ENCODE measurements at places on chromosomes 11 and 22.

- no peak for DNase-seq
Observed at GRCh38 chr11:75198278-75198973, 42.1 kb upstream of the TPBGL start.

- no peak for DNase-seq
Observed at GRCh38 chr11:86140334-86140990, 71.6 kb upstream of the PICALM start.

GRCh38 chr11:111676878-111677585 lies 74.8 kb downstream of the SIK2 start:
- DNase-seq, result peak; percentile 11

GRCh38 chr22:40560551-40560950 lies 76.0 kb downstream of the MRTFA start:
- DNase-seq, result peak; percentile 45

DNA sequence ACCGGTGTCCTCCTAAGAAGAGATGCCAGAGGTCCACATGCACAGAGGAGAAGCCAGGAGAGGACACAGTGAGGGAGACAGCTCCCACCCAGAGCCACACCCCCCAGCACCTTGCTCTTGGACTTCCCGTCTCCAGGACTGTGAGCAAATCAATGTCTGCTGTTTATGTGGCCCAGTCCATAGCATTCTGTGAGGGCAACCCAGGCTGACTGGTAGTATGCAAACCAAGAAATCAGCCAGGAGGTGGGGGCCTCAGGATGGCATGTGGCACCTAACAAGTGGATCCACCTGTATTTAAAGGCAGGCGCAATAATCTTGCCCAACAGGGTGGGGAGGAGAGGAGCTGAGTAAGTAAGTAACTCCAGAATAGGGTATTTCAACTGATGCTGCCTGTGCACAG lies 136.4 kb downstream of the BRD1 start:
- no peak for DNase-seq

DNA sequence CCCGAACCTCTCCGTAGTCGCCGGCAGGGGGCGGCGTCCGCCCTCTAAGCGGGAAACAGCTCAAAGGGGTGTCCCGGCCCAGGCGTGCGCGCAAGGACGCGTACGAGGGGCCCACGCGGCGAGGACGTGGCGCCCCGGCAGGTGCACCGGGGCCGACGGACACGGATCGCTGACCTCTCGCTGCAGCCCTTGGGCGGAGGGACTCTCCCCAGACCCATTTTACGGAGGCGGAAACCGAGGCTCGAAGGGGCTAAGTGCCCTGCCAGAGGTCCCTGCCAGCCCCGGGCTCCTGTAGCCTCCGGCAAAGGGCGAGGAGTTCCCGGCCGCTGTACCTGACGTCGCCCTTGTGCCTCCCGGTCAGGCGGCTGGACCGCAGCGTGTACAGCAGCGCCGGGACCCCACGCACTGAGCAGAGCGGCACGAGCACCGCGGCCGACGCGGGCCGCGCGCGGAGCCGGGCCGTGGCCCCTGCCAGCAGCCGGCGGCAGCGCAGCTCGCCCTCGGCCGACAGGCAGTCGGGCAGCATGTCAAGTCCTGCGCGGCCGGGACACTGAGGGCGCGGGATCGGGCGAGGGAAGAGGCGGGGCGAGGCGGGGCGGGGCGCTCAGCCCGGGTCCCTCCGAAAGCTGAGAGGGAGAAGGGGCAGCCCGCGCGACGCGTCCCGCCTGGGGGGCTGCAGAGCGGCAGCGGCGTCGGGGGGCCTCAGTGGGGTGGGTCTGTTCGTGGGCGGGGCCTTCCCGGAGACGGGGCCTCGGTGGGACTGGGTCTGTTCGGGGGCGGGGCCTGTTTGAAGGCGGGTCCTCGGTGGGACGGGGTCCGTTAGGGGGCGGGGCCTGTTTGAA lies at the start of gene NUDT8:
Gene NUDT8 (minus strand): TSS at position 552 of the 842 bp plus-strand sequence. CDS start 26 bp downstream, at position 526.
- DNase-seq, result peak; percentile 54

- DNase-seq, result no peak
Observed at GRCh38 chr11:128841461-128842072, 25.5 kb downstream of the KCNJ1 start.

- peak; percentile 20 for DNase-seq
Observed at GRCh38 chr11:111696556-111696955, 69.6 kb downstream of the PPP2R1B start.

- no peak for DNase-seq
Observed at GRCh38 chr11:122523846-122524805, 131.4 kb upstream of the UBASH3B start.

DNA sequence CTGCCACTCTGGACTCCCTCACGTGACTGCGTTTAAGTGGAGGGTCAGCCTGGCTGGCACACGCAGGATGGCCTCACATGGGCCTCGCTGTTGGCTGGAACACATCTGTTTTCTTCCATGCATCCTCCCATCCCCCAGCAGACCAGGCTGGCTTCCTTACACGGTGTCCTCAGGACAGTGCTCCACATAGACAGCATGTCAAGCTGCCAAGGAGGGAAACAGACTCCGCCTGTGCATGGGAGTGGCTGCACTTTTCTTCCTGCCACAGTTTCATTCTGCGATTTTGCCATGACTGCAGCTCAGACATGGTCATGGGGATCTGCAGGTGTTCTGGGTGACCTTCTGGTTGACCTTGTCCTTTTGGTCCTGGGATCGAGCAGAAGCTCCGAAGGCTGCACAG lies 344.2 kb downstream of the SHANK2 start:
- DNase-seq, result no peak

GRCh38 chr11:12066799-12067508 lies 43.4 kb upstream of the MICAL2 start:
- DNase-seq, result no peak

- DNase-seq, result no peak
Observed at GRCh38 chr11:114623720-114624119, 28.1 kb upstream of the NXPE4 start.

GRCh38 chr11:82906236-82906635 lies 4.7 kb downstream of the DDIAS start:
- no peak for DNase-seq

- no peak for DNase-seq
Observed at GRCh38 chr22:38740754-38741153, 15.0 kb downstream of the SUN2 start.

- DNase-seq, result peak; percentile 55
Observed at GRCh38 chr11:124195189-124195734, 12.1 kb downstream of the OR10D3 start.

DNA sequence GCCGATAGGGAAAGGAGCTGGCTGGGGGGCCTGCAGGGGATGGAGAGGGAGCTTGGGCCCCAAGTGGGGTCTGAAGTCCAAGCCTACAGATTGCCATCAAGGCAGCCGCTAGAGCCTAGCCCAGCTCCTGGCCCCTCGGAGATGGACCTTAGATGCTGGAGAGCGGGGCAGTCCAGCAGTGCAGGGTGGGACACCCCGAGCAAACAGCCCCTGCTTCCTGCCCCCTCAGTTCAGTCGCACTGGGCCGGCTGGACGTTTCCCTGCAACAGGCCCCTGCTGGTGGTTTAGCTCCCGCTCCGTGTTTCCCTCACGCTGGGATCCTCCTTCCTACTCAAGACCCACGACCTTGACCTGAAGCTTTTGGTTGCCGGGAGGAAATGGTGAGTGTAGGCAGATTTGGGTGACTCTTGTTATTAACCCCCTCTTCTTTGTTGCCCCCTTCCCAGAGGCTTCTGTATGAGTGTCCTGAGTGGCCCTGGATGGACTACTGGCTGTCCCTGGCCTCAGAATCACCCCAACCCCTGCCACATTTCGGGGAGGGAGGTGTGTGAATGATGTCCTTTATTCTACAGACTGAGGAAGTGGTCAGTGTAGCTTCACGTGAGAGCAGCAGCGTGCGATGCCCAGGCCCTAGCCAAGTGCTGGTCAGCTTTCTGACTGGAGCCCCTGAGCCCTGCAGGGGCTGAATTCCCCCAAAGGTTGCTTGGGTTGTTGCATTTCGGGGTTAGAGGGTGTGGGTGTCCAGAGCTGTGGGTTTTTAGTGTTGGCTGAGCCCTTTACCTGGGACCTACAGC lies 2.7 kb downstream of the ST3GAL4 start:
- no peak for DNase-seq

GRCh38 chr22:36724836-36725235 lies 21.3 kb upstream of the CACNG2 start:
- no peak for DNase-seq

DNA sequence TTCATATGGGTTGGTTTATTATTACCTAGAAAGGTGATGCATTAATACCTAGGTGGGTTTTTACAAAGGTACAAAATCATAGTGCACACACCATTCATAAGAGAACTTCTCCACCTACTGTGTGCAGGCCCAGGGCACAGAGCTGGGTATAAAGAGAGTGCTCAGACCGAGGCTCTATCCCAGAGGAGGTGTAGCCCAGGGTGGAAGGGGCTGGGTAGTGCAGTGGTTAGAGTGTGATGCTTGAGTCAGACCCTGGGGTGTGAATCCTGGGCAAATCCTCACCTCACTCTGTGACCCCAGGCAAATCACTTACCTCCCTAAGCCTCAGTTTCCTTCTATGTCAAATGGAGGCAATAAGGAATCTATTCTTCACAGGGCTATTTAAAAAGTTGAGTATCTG lies 32.2 kb downstream of the PARVG start:
- DNase-seq, result no peak

DNA sequence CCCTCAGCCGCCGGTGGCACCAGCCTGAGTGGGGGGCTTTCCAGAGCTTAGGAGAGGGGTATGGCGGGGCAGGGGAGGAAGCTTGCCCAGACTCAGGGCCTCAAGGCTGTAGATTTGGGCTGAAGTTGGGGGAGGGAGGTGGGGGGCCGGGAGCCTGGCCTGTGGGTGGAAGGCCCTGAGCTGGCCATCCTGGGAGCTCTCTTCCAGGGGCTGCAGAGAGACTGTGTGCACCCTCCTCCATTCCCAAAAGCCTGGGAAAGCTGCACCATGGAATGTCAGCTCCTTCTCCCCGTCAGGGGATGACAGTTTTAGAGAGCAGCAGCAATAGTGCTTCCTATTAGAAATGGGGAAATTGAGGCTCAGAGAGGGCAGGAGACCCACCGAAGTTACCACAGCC lies 1.0 kb downstream of the SYT12 start:
- DNase-seq, result no peak

- no peak for DNase-seq
Observed at GRCh38 chr11:39780131-39780530, 1679.3 kb downstream of the LRRC4C start.

GRCh38 chr11:35088226-35088625 lies 50.7 kb upstream of the CD44 start:
- no peak for DNase-seq

- no peak for DNase-seq
Observed at GRCh38 chr11:102399189-102399588, 52.2 kb downstream of the BIRC2 start.

DNA sequence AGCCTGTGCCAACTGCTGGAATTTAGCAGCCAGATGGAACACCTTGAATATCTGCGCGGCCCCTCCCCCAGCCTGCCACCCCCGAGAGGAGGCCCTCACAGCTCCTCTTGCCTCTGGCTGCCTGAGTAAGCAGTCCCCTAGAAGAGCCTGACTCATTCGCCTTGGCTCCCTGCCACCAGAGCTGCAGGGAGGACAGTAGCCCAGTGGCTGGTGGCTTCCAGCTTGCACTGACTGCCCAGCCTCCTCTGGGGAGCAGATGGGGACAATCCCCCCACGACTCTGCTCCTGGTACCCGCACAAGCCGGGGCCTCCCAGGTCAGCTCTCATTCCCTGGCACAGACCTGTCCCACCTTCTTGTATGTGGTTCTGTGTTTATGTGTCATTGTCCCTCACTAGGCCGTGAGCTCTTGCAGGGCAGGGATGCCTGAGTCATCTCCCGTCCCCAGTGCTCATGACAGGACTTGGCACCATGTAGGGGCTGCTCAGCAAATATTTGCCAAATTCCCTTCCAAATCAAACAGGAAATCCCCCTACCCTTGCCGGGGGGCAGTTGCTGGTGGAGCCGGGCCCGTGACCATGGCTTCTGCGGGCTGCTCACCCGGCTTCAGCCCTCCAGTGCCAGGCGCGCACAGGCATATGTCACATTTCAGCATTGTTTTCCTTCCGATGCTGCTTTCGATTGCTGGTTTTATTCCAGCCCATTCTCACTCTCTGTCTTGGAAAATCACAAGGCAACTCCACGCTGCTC lies 43.6 kb downstream of the CACNG2 start:
- peak; percentile 82 for DNase-seq

- peak; percentile 51 for DNase-seq
Observed at GRCh38 chr11:10666556-10667520, 26.7 kb downstream of the IRAG1 start.

DNA sequence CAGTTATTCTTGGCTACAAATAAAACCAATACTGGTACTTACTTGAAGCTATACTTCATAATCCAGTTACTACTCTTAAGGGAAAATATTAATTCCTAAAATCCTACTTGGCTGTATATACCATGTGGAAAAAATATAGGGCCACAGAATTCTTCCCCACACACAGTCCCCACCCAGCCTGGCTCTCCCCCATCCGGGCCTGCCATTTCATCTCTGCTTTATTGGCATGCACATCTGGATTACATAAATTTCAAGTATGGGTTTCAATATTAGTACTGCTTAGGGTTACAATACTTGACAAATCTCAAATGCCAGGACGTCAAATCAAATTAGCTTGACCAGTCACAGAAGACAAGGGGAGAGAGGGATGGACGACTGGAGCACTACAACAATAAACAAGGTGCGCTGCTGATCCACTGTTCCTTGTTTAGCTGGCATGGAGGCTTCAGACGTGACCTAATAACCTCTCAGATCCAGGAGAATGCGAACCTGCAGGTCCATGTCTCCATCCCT lies 81.4 kb downstream of the ABTB2 start:
- DNase-seq, result no peak

DNA sequence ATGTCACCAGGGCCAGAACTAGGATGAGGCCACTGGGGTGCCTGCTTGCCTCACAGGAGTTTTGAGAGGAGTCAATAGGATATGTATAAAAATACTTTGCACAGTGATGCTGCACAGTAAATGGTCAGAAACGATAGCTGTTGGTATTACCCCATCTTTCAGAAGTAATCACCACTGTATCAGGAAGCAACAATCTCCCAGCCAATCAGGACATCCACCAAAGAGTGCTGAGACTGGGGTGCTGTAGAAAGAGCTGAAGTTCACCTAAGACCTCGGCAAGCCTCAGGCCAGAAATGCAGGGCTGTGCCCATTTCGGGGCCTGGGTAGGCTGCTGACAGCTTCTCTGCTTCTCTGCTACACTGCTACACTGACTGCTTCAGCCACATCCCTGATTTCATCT lies 17.4 kb downstream of the LMO2 start:
- DNase-seq, result no peak

DNA sequence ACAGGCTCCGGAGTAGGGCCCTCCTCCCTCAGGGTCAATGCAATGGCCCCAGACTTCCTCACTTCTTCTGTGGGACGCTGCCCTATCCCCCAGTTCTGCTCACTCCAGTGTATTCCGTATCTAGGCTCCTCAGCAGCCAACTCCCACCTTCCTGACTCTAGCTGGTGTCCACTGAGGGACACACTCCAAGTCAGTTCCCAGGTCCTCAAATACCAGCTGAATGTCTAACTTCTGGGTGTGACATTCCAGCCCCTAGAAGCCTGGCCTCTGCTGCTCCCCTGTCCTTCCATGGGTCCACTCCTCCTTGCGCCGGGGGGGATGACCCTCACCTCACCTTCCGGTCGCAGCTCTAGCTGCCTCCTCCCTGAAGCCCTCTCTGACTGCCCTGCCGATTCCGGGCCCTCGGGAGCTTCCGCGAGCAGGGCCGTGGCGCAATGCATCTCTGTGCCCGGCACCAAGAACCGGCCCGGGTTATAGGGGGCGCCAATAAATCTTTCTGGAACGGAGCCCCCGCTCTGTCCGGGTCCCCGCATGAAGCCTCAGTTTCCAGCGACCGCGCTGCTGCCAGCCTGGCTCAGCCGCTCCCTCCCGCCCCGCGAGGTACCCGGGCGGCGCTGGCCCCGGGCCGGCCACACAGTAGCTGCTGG lies 15.4 kb downstream of the BAD start:
- peak; percentile 34 for DNase-seq

All from brain microvascular endothelial cell (primary cell).